ENCODE measurements at places on chromosomes 3 and 15. TPM values are rescaled to one million over a fixed set of nuclear protein-coding genes. Genes with fewer than 3 reads are reported as not detected.

The TNFAIP8L3 gene
- 6.5 TPM for total RNA-seq

The AP3B2 gene
- 1.7 TPM for total RNA-seq

The USP50 gene
- 0.97 TPM for total RNA-seq

The DPH3 gene
- 18.1 TPM for total RNA-seq

The KLHL40 gene
- 0.11 TPM for total RNA-seq

The SPINT1 gene
- 0.59 TPM for total RNA-seq

The PROS1 gene
- total RNA-seq, result 19.8 TPM

The IL17RE gene
- total RNA-seq, result 0.46 TPM

The TERC gene
- 1.5 TPM for total RNA-seq

The RBPMS2 gene
- total RNA-seq, result 215 TPM

The ECE2 gene
- total RNA-seq, result not detected

The FRMD4B gene
- total RNA-seq, result 16.8 TPM

The FAM240A gene
- total RNA-seq, result not detected

The SLC38A3 gene
- total RNA-seq, result 10.6 TPM

The PLSCR2 gene
- total RNA-seq, result not detected

The CFAP100 gene
- not detected for total RNA-seq

The XCR1 gene
- not detected for total RNA-seq

The IL17RC gene
- 33.2 TPM for total RNA-seq

The IMPG2 gene
- total RNA-seq, result 0.11 TPM

The CAMK2N2 gene
- total RNA-seq, result not detected

The ERC2 gene
- total RNA-seq, result 0.81 TPM

The LTK gene
- total RNA-seq, result 1.1 TPM

The THBS1 gene
- total RNA-seq, result 37.5 TPM

The SCAANT1 gene
- not detected for total RNA-seq

The SLC12A1 gene
- not detected for total RNA-seq

The PAK2 gene
- 40.6 TPM for total RNA-seq

The STRA6 gene
- total RNA-seq, result not detected

The MB21D2 gene
- 1.7 TPM for total RNA-seq

The EOMES gene
- total RNA-seq, result 0.08 TPM

The GYG1 gene
- 171 TPM for total RNA-seq

The CLEC3B gene
- total RNA-seq, result 78.6 TPM

The RBP2 gene
- total RNA-seq, result not detected

The BRK1 gene
- 92.6 TPM for total RNA-seq

The MORC1 gene
- not detected for total RNA-seq

The DHFR2 gene
- total RNA-seq, result 2.7 TPM

The GABRG3 gene
- total RNA-seq, result not detected

The CTXND1 gene
- 0.94 TPM for total RNA-seq

The ITGB5 gene
- 112 TPM for total RNA-seq

The PPP1R2 gene
- 28.2 TPM for total RNA-seq
